ENCODE measurements at places on chromosomes 5 and 9.

DNA sequence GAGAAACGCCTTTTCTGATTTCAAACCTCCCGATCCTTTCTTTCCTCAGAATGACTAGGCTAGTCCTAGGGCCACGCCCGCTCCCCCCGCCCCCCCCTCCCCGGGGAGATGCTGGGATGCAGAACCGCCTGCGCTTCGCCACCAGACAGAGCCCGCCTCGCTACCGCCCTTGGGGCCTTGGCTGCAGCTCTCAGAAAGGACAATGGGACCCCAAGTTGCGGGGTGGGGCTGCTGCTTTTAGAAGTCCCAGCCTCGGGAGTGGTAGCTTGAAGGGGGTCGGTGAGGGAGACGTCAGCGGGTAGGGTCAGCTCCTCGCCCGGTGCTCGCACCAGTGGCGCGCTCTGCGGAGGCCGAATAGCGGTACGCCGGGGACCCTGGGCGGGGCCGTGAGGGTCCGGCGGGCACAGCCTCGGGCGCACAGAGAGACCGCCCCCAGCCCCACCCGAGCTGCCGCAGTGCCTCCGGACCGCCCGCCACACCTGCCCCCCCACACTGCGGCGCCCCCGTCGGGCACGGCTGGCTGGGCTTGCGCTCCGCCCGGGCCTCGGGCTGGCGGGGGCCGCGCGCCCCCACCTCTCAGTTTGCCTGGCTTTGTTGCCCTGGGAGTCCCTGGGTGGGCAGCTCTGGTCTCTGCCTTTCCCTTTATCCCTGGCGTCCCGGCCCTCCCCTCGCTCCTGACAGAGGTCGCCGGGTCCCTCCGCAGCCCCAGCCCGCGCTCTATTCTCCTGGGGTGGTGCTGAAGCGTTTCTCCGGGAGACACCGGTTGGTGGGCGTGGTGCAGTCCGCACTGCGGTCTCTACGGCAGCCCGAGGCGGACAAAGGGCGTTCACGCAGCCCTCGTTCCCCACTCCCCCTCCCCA is 1.2 kb downstream of the MAP1B start:
- no peak for DNase-seq

DNA sequence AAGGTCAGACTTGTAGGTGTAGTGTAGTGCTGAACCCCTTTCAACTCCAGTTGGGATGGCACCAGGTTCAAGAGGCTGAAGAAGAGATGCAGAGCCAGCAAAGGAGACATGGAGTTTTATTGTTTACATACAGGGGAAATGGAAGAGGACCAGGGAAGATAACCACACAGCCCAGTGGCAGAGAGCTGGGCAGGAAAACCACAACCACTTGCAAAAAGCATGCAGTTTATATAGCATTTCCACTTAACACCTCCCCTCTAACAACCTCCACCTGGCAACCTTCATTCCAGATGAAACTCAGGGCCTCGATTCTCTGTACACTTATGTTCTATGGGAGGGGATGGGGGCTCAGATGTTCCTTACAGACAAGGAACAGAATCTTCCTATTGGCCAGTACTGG is 56.9 kb downstream of the SNX24 start:
- DNase-seq: no peak

DNA sequence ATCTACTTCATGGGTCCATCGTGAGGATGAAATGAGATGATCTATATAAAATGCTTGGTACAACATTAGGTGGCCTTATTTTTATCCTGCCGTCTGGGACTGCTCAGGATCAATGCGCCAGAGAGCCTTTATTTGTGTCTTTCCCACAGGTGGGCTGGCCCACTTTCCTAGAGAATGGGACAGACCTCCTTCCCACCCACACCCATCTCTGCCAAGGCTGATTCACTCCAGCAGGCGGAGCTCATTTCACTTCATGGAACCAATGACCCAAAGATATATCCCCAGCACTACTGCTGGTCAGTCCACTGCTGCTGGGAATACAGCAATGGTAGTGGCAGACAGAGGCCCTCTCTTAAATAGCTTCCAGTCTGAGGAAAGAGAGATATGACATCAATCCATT is 35.7 kb downstream of the TGFBI start:
- no peak for DNase-seq

GRCh38 chr5:69509212-69509611 is 16.6 kb downstream of the OCLN start:
- DNase-seq: no peak

DNA sequence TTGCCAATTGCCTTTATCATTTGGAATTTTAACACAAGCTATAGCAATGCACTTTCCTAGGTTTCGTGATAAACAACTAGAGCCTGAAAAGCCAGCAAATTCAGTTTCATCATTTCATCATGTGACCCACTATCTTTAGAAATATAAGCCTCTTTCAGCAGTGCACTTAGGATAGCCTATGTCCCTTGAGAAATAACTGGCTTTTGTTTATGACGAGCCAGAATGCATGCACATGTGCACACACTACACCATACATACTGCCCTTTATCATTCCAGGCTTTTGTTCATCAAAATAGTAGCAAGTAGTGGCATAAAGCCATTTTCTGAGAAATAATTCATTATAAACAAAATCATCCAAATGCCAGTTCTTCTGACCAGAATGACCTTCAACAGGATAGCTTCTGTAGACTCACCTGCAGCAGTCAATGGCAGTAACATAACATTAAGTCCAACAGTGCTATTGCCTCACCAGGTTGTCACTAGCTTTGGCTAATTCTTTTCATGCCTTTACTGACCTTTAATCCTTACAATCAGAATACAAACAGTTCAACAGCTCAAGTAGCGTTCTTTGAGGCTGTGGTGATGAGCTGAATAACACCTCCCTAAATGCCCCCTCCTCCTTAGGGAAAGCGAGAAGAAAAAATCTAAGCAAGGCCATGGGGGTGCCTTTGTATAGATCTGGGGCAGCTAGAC is 132.3 kb upstream of the SMARCA2 start:
- DNase-seq: no peak

DNA sequence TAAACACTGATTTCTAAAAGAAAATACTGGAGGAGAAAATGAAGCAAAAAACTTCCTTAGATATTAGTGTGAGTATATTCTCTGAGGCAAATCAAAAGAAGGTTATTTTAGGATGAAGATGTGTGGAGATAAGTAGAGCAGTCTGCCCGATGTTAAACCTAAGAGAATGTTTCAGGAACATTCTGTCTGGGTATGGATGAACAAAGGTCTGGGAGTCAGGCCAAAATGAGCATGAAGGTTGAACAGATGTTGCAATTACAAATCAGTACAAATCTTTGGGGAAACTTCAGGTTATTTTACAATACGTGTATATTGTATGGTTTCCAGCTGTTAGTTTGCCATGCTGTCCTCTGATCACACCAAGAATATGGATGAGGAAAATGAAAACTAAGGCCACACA is 14.4 kb upstream of the CEP78 start:
- DNase-seq: no peak

- no peak for DNase-seq
Measured at GRCh38 chr5:170466553-170466952, 37.3 kb upstream of the KCNIP1 start.

DNA sequence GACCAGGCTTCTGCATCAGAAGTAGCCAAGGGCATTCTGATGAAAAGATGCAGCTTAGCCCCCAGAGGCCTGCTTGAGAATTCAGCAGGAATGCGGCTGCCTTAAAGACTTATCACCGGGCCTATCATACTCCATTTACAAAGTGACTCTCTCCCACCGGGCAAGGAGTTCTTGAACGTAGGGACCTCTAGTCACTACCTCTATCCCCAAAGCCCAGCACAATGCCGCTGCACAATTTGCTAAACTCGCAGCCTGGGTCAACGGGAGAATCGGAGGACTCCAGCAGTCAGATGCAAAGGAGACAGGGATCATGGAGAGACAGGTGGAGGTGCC is 661 bp downstream of the PDCL start:
- DNase-seq: no peak

DNA sequence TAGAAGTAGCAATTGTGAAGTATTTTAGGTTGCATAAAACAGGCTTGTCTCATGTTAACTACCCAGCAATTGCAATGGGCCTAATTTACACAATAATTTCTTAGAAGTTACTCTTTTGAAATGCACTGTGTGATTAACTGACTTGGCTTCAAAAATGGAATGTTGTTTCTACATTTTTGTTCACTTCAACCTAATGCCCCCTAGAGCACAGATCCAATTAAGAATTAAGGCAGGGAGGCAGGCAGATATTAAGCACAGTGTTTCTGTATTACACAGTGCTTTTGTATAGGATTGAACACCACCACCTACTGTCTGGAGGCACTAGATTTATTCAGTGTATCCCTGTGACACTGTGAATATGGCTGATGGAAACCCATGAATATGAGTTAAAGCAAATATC is 302.1 kb downstream of the FBXL17 start:
- no peak for DNase-seq

DNA sequence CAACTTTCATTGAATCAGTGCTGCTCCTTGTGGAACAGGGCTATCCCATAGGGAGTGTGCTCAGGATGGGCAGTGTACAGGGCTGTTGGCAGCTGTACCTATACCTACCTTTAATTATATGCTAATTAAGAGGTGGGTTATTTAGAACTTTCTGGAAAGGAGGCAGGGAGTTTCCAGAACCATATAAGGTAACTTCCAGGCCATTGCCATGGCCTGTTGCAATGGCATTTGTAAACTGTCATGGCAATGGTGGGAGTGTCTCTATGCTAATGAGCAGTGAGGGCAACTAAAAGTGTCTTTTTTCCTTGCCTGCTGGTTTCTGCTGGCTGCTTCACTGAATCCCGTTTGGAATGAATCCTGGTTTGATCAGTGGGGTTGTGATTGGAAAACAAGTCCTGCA is 2.3 kb upstream of the ARHGAP26 start:
- DNase-seq: no peak

DNA sequence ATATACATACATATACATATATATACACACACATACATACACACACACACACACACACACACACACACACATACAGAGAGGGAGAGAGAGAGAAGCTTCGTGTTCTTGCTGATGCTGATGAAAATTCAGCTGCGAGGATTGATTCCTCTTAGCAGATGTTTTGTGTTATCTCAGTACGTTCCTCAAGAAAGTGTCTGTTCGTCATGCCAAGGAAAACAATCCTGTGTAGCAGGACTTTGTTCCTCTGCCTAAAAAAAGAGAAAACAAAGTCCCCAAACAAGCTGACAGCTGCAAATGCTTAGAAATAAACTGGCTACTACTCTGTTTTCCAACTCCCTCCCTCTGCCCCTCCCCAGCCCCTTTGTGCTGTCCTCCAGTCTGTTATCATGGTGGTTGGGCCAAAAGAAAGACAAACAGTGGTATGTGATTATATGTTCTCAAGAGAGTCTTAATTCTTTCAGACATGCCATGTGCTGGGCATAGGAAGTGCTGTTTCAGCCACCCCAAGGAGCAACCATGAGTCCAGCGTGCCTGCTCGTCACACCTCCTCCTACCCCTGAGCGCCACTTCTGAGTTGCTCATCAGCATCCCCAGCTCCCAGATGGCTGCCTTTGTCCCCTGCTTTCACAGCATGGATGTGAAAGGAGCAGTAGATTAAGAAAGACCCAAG is 71.5 kb upstream of the EQTN start:
- no peak for DNase-seq
